ENCODE measurements at places on chromosomes 6 and 20.

DNA sequence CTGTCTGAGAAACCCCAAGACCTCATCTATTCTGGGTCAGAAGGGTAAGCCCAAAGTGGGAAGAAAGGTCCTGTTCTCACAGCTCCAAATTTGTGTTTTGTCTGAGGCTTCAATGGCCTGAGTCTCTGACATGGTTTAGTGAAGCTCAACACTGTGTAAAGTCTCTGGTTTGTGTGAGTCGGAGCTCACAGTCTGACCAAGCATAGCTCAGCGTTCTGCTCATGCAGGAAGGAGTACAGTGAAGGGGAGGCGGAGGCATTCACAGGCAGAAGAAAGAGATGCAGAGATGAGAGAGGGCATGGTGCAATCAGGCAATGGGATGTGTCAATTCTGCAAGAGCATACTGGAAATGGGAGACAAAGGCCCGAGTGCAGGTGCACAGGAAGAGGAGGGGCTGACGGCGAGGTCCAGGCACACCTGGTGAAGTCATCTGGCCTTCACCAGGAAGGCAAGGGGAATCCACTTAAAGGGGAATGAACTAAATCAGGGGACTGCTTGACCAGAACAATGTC, 463.0 kb upstream of the AGPAT4 start:
- DNase-seq: no peak

- DNase-seq: no peak
Observed at GRCh38 chr20:62770916-62771315, 25.4 kb upstream of the MRGBP start.

DNA sequence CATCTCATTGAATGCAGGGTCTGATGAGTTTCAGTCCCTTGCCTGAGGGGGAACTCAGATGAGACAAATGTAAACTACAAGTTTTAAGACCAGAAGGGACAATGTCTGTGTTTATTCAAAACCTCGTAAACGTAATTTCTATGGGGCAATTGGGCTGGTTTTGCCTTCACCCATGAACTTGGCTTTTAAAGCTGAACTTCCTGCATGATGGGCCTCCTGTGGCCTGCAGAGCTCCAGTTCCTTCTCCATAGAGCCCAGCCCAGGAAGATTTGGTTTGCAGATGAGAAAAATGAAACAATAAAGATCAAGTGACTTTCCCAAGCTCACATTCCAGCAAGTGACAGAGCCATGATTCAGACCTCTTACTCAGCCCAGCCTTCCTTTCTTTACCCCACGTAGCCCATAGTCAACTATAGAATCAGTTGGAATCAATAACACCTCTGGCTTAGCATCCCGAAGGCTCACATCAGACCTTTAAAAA, 612.3 kb downstream of the UTRN start:
- DNase-seq: no peak

- no peak for DNase-seq
Observed at GRCh38 chr6:160277546-160277945, 18.9 kb upstream of the SLC22A2 start.

DNA sequence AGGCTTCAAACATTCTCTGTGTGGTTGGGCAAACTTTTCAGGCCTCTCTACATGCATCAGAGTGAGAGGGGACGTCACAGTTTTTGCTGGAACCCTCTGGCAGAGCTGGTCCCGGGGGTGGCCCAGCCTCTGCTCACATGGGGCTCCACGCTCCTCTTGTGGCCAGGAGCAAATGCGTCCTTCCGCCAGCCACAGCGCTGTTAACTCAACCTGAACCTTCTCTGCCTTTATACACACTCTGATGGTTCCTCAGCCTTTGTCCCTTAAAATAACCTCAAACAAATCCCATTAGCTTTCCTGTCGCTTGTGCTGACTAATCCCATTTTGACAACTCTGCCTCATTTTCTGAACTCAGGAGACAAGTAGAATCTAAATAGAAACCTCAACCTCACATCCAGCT, 39.4 kb upstream of the TGM6 start:
- DNase-seq: no peak

DNA sequence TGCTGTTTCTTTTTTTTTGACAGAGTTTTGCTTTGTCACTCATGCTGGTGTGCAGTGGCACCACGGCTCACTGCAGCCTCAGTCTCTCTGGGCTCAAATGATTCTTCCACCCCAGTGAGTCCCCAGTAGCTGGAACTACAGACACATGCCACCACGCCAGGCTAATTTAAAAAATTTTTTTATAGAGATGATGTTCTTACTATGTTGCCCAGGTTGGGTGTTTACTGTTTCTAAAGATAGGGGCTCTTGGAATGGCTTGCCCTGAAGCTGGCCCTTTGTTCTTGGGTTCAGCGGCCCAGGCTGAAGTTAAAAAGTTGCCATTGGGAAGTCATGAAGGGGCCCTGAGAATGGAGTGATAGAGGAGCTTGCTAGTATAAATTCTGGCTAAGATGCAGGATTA, 16.5 kb downstream of the RALGAPB start:
- DNase-seq: no peak

- DNase-seq: no peak
Observed at GRCh38 chr6:18277237-18278006, 13.1 kb upstream of the DEK start.

GRCh38 chr6:69284176-69284730, 512.6 kb downstream of the LMBRD1 start:
- no peak for DNase-seq

- no peak for DNase-seq
Observed at GRCh38 chr6:131058236-131058635, 4.8 kb downstream of the EPB41L2 start.

DNA sequence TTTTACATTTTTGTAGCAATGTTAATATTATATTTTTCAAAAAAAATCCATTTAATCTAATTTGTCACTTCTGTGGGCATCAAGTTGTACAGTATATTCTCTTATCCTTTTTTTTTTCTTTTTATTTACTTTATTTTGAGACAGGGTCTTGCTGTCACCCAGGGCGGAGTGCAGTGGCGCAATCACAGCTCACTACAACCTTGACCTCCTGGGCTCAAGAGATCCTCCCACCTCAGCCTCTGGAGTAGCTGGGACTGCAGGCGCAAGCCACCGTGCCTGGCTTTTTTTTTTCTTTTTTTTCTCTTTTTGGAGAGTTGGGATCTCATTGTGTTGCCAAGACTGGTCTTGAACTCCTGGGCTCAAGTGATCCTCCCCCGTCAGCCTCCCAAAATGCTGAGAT, 14.4 kb upstream of the BEND6 start:
- DNase-seq: no peak

GRCh38 chr20:4809707-4810106, 88.0 kb downstream of the PRND start:
- DNase-seq: no peak

GRCh38 chr6:33314943-33315792, 1.3 kb upstream of the TAPBP start:
- peak; percentile 54 for DNase-seq

- DNase-seq: no peak
Observed at GRCh38 chr6:159689001-159689400, 4.0 kb downstream of the SOD2 start.

DNA sequence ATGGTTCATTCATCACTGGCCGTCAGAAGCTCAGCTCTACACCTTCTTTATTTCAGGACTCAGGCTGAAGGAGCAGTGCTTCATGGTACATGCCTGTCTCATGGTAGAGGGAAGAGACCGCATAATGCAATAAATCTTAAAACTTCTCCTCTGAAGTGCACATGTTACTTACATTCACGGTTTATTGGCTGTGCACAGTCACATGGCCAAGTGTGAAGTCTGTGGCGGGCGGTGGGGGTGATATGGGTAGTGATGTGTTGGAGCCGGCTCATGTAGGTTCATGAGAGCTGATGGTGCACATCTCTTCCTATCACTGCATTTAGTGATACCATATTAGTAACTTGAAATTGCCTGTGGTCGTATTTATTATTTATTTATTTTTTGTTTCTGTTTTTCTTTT, 102.9 kb downstream of the CTNNBL1 start:
- no peak for DNase-seq

GRCh38 chr6:17962436-17963031, 24.9 kb downstream of the KIF13A start:
- peak; percentile 83 for DNase-seq

GRCh38 chr20:63884506-63885263, 10.2 kb upstream of the DNAJC5 start:
- DNase-seq: peak; percentile 69

DNA sequence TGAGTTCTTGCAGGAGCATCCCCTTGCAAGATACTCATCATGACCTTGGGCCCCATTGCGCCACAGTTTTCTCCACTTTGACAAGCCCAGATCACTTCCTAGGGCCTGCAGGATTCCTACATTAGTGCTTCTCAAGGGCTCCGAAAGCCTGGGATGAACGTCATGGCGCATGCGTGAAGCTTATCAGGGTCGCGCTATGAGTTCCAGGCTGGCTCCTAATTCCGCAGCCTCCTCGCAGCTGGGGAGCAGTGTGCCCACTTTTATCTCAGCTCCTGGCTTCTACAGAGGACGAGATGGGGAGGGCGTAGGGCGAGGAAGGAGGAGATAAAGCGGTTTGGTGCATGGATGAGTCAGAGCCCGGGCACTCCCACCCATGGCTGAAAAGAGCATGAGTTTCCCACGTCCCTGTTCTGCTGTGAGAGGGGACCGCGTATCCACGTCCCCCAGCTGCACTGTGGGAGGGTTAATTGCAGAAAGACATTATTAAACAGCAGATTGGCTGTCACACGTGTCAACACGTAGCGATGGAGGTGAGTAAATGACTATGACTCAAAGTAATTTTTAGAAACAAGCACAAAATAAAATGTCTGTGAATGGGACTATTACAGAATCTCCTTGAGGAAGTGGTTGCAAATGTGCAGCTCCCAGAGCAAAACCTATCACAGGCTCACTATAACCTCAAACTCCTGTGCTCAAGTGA, 72.9 kb upstream of the DSP start:
- peak; percentile 53 for DNase-seq

DNA sequence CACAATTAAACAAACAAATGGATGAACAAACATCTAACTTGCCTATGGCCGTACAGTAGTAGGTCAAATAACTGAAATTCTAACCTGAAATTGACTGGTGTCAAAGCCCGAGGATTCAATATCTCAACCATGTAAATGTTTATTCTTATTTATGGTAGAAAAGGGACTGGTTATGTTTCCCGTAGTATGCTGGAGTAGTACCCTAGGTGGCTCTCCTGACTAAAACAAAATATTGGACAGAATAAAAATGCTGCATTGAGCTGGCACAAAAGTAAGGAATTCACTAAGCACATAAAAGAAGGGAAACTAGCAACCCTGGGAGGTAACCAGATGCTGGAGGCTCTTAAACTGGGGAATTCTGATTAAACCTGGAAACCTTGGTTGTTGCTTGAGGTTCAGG, 117.1 kb upstream of the PREP start:
- DNase-seq: no peak

DNA sequence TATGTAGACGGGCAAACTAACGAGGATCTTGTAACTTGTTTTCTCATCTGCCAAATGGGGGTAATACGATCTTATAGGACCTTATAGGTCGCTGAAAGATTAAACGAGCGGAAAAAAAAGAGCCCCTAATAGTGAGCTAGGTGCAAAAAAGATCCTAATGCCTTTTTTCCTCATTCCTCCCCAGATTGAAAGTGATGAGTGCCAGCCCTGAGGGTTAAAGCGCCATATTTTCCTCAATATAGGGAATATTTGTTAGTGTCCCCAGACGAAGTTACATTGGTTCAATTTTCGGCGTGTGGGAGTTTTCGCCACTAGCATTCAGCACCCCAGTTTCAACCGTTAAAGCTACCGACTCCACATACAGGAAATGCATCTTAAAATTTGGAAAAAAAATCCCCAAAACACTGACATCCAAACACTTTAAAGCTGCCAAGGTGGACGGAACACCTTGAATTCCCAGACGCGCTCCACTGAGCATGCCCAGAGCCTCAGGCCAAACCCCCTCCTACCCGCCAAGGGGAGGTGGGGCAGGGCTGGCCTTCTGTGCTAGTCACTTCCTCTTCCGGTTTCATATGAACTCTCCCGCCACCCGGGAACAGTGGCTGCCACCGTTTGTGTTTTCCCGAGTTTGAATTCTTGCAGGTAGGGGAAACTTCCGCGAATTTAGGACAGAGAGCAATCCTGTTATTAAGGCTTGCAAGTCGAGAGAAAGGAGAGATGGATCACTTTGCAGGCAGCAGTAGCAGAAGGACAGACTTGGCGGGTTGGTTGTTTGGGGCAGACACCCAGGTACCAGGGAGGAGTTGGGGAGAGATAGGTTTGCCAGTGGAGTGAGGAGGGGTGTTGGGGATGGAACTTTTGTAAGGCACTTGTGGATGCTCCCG, at the start of gene PRIM2:
TSS of gene PRIM2 (plus strand) at position 571 of the 884 bp plus-strand sequence. CDS start 816 bp downstream, outside the sequence.
- peak; percentile 83 for DNase-seq

- no peak for DNase-seq
Observed at GRCh38 chr6:116115781-116116180, 10.2 kb downstream of the COL10A1 start.

Measured in left ventricle myocardium inferior (tissue), 1 donor.